ENCODE measurements at places on chromosomes 7 and 10.

- no peak for ATAC-seq
Measured at GRCh38 chr7:11332186-11332864, 358.7 kb downstream of the PHF14 start.

DNA sequence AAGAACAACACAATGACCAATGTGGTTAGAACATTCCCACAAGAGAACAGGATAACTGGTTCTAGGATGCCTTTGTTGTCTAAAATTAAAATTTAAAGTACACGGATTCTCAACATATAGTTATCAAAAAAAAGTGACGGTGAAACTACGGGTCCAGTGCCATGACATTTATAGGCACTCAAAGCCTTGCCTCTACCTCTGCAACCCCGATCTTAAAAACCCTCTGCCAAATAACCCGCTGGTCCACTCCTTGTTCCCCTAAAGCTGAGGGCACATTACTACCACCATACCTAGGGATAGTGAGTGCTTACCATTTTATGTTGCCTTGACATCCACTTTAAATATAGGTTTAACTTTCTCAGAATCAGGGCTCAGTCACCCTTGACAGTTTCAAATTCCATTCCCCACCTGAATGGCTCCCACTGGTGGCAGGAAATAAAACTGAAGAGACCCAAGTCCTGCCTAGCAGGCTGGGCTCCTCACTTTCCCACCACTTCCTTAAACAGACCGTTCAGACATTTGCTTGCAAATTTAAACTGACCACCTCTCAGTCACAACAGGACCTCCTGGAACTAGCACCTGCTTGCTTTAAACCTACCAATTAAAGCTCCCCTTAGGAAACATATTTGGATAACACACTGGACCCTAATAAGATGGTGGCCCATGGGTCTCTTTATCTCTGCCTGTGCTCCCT lies 169.9 kb upstream of the ASAH2 start:
- ATAC-seq, result peak; percentile 14

- no peak for ATAC-seq
Measured at GRCh38 chr10:112000466-112000865, 183.1 kb downstream of the GPAM start.

GRCh38 chr10:7480742-7481367 lies 70.0 kb upstream of the SFMBT2 start:
- peak; percentile 37 for ATAC-seq

DNA sequence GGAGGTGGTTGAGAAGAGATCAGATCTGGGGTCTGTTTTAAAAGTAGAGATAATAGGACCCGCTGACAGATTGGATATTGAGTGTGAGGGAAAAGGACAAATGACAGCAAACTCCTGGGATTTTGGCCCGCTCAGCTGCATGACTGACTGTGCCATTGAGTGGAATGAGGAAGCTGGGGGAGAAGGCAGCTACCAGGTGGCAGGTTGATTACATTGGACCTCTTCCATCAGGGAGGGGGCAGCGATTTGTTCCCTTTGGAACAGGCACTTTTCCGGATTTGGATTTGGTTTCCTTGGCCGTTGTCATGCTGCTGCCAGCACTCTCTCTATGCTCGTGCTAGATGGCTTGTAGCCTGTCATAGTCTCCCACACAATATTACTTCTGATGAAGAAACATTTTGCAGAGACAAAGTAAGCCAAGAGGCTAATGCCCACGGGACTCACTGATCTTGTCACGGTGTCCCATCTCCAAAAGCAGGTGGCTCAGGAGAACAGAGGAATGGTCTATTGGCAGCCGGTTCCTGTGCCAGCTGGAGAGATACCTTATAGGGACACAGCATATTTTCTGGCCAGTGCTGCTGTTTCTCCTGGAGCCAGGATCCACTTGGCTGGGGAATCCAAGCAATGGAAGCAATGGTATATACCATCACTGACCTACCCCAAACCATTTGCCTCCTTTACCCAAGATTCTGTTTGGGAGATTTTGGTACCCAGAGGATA lies 69.1 kb upstream of the WAC start:
- no peak for ATAC-seq

DNA sequence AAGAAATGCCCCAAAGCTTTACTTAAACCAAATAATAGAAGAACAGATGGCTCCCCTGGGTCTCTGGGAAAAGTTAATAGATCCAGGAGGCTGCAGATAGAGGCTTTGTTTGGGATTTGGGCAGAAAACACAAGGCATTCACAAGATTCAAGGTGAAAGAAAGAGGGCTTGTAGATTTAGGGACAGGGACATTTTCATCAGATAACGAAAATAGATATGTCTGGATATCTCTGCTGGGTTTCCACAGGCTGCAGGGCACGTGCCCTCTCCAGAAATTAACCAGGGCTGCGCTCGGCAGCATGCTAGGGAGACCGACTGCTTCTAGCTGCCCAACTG lies 14.9 kb downstream of the CARD11 start:
- no peak for ATAC-seq

Measured in activated CD4-positive, CD25-positive, alpha-beta regulatory T cell treated with anti-CD3 and anti-CD28 coated beads, Interleukin-2, amount 50 U/mL, for 24 hours (primary cell).